Stimulated activated CD4-positive, alpha-beta T cell treated with anti-CD3 and anti-CD28 coated beads, TNF-alpha, amount 100 ng/mL, for 1 hour (primary cell): ENCODE measurements at places on chromosomes 6 and 20.

- no peak for DNase-seq
Measured at GRCh38 chr6:56343295-56343694, 95.9 kb upstream of the COL21A1 start.

GRCh38 chr6:1296542-1296941 is 15.4 kb upstream of the FOXQ1 start:
- DNase-seq, result no peak

- DNase-seq, result no peak
Measured at GRCh38 chr20:57902473-57902872, 192.7 kb upstream of the PMEPA1 start.

- no peak for DNase-seq
Measured at GRCh38 chr6:31122791-31123706, 2.8 kb upstream of the CDSN start.

DNA sequence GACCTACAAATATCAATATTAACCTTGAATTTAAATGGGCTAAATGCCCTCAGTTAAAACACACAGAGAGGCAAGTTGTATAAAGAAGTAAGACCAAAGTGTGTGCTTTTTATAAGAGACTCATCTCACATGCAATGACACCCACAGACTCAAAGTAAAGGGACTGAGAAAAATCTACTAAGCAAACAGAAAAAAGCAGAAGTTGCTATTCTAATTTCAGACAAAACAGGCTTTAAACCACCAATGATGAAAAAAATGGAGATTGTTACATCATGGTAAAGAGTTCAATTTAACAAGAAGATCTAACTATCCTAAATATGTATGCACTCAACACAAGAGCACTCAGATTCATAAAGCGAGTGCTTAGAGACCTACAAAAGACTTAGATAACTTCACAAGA is 741.9 kb upstream of the MARCKS start:
- DNase-seq, result no peak

GRCh38 chr6:35719830-35720733 is 16.8 kb upstream of the ARMC12 start:
- DNase-seq, result no peak

GRCh38 chr6:81865712-81866111 is 113.2 kb upstream of the TENT5A start:
- DNase-seq, result no peak

- no peak for DNase-seq
Measured at GRCh38 chr20:39294137-39294725, 332.1 kb downstream of the DHX35 start.

DNA sequence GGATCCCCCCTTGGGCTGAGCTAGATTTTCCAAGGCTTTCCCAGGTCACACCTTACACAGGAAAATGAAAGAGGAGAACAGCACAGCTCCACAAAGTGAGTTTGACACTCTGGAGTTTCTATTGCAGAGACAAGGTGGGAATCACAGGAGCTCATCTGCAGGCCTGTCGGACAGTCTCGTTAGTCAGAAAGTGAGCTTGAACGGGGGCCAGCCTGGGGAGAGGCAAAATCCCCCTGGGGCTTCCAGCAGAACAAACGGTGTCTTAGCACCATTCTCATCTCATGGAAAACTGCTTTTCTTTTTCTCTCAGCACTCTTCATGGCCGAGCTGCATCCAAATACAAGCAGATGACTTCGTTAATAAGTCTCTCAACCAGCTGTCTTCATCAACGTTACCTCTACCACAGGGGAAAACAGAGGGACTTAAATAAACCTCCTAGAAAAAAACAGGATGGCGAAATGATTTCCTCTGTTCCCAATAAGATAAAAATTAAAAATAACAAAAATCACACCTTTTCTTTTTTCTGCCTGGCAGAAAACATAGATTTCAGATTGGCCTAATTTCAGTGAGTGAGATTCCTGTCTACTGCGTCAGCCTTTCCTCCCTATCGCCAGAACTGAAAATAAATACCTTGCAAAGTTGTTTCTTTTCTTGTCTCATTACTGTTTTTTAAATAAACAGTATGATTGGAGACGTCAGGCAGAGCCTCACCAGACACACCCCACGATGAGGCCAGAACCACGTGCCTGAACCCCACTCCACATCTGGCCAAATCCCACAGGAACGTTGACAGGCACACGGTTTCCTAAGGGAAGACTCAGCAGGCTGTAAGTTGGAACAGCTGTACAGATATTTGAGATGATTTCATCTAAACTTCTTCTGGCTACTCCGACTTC is 219.0 kb downstream of the TTLL2 start:
- DNase-seq, result no peak

- DNase-seq, result no peak
Measured at GRCh38 chr6:163850874-163851273, 436.4 kb downstream of the QKI start.

GRCh38 chr6:150332939-150333584 is 35.8 kb upstream of the IYD start:
- DNase-seq, result no peak

- DNase-seq, result no peak
Measured at GRCh38 chr6:84193114-84193708, 34.2 kb downstream of the CEP162 start.

DNA sequence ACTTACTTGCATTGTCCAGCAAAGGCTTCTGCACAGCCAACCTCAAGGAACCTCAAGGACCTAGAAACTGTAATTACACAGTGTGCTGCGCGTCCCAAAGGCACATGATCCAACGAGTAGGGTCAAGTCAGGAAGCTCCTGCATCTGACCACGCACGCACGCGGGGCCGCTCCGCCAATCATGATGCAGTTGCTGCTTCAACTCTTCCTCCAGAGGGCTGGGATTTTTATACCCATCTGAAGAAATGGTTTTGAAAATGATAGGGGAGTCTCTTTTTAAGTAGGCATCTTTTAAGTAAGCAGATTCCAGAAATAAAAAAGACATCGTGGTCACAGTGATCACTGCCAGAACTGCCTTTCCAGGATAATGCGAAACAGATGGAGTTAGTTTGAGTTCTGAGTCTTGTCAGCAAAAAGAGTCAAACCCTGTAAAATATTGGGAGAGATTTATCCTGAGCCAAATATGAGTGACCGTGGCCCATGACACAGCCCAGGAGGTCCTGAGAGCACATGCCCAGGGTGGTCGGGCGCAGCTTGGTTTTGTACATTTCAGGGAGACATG is 34.0 kb downstream of the KIF25 start:
- DNase-seq, result no peak

DNA sequence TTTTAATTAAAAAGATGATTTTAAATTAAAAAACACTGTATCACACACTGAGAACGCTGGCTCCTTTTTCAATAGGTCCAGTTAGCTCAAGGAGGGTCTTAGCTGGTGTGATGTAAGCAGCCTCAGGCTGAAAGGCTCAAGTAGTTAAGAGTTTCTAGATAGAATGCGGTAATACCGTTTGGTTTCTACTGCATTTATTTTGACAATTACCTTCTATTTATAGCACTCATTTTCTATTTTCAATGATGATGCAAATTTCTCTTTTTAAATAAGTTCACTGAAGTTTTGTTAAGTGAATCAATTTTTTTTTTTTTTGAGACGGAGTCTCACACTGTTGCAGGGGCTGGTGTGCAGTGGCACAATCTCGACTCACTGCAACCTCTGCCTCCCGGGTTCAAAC is 87.1 kb downstream of the PREX1 start:
- no peak for DNase-seq

DNA sequence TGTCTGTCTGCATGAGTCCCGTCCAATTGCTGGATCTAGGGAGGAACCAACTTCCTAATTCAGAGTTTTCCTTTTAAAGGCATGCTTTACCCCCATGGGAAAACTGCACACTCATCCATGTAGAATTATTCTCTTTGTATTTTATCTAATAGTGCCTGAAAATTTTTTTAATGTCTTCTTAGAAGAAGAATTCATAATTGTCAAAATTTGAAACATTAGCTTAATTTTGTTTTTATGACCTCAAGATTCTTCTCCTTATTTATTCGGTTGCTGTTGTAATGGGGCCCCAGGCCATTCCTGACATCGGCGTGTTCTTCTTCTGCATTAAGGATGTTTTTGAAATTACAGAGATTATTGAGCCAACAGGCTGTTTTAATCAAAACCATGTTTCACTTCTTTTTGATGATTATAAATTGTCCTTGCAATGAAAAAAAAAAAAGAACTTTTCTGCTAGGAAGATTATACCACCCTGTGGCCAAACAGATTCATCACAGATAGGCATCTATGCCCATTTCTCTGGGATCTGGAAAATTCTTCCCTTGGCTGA is 100.3 kb downstream of the ZNF217 start:
- DNase-seq, result no peak

- DNase-seq, result no peak
Measured at GRCh38 chr6:95232446-95232845, 344.9 kb upstream of the MANEA start.

- no peak for DNase-seq
Measured at GRCh38 chr6:155311086-155311485, 3.2 kb downstream of the TFB1M start.

DNA sequence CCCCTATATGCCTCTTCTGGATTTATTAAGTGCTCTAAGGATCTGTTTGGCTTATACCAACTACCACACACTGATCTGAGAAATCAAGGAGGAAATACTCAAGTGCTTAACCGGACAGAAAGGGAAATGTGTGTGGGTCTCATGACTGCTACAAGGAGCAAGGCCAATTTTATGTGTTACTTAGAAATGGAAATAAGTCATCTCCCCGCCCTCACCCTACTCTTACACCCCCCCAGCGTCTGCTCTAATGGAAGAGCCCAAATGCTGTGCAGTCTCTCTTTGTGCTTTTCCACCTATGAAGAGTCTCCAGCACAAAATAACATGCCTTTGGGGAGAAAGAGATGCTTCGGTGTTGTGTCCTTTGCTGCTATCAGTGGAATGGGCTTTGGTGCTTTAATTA is 428.8 kb upstream of the ARID1B start:
- DNase-seq, result no peak

- DNase-seq, result no peak
Measured at GRCh38 chr20:15992564-15992963, 580.7 kb downstream of the KIF16B start.

DNA sequence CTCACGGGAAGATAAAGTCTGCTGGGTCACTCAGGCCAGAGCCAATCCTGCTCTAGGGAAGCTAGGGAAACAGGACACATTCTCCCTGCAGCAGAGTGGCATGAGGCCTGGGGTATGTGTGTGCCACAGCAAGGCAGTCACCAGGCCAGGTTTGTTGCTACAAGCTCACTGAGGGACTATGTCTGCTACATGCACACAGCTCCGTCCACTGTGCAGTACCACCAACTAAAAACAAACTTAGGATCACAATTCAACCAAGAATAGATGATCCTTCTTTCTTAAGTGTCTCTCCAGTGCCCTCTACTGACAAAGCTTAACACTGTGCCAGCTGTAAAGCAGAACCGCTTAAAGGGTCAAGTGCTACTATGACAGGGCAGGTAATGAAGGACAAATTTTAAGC is 192.5 kb downstream of the PTPRK start:
- no peak for DNase-seq

DNA sequence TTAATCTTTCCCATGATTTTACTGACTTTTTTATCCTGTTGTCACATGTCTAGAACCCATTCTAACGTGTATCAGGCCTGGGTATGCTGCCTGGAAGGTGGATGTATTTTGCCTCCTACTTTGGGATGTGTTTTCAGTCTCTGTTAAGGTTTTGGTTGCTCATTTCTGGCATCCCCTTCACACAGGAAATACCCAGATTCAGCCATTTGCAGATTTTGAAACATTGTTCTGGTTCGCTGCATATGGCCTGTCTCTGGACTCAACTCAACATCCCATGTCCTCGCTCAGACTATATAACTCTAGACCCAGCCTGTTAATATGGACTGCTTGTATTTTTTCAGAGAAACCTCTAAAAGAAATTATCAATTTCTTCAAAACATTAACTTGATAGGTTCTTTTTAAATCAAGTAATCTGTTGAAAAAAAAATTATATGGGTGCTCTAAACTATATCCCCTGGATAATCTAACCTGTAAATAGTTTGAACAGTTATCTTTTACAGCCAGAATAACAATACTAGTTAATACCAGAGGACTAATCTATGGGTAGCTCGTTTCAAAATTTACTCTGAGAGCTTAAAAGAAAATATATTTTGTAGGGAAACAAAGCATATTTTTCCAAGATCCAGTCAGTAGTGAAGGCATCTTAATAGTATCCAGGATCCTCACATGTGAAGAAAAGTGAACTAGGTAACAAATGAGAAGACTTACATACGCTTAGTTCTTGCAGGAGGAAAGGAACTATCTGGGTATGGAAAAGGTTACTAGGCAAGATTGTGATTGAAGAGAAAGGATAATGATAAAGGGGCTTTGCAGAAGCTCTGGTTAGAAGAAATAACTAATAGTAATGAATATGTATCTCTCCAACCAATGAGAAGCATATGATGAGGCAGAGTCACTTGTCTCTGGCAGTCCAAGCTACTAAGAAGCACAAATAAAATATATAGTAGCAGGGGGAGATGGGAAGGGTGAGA is 23.4 kb upstream of the HLA-DQB1 start:
- no peak for DNase-seq

DNA sequence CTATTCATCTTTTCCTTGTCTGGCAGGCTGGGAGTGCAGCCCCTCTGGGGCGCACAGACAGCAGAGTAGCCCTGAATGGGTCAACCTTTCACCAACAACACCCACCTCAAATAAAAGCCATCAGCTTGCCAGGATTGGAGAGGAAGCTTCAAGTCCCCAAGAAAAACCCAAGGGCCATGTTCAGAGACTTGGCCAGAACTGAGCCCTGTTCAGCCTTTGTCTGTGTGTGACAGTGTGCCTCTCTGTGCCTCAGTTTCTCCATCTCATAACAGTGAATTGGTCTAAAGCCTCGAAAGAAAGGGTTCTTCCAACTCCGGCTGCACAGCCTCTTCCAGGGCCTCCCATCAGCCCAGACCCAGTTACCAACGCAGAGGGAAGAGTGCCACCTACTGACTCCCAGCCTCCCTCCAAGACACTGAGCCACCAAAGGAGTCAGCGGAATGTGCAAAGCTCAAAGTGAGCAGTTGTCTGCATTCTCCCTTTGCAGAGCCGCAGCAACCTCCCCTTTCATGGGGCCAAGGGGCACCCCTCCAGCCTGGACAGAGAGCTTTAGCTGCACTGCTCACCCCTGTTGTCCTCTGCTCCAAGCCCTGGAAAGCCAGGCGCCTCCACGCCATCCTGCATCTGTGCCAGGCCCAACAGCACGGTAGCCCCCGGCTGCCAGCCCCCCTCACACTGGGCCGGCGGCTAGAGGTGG is 82.7 kb upstream of the TOP1 start:
- DNase-seq, result no peak

- no peak for DNase-seq
Measured at GRCh38 chr6:114989279-114989964, 646.6 kb upstream of the HS3ST5 start.

- no peak for DNase-seq
Measured at GRCh38 chr6:154403788-154404187, 47.2 kb upstream of the IPCEF1 start.

- no peak for DNase-seq
Measured at GRCh38 chr6:25297039-25297441, 17.9 kb downstream of the CARMIL1 start.
